ENCODE measurements at places on chromosomes 6 and 20.

DNA sequence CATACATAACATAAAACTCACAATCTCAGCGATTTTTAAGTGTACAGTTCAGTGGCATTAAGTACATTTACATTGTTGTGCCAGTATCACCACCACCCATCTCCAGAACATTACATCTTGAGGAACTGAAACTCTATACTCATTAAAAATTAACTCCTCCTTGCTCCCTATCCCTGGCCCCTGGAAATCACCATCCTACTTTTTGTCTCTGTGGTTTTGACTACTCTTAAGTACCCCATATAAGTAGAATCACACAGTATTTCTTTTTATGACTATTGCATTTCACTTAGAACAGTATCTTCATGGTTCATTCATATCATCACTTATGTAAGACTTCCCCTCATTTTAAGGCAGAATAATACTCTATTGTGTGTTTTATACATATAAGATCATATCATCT, 1108.1 kb downstream of the GRIK2 start:
- DNase-seq: no peak

- no peak for DNase-seq
These were observed 138.2 kb upstream of the SLC22A16 start for GRCh38 chr6:110614586-110614985.

GRCh38 chr6:84150705-84151104, 76.7 kb downstream of the CEP162 start:
- DNase-seq: no peak

- DNase-seq: no peak
These were observed 289.9 kb upstream of the MMS22L start for GRCh38 chr6:97572943-97573342.

- no peak for DNase-seq
These were observed 3.8 kb downstream of the SMIM26 start for GRCh38 chr20:18571009-18571408.

DNA sequence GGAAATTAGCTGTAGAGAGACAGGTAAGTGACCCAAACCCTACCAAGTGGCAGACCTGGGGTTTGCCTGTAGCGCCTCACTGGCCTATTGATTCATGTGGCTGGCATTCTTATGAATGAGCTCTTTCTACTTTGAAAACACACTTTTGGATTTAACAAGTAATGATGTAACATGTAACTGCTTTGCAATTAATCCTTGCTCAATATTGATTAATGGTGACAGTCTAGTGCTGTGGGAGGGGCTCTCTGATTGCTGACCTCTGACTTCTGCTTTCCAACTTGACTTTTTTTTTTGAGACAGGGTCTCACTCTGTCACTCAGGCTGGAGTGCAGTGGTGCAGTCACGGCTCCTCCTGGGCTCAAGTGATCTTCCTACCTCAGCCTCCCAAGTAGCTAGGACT, 82.7 kb downstream of the TIAM2 start:
- no peak for DNase-seq

Measured in bone marrow (tissue), 2 donors.